ENCODE measurements at places on chromosomes 1 and 21. TPM values are rescaled to one million over a fixed set of nuclear protein-coding genes. Genes with fewer than 3 reads are reported as not detected.

- no peak overlapping the region for H3K27ac ChIP-seq
- H3K4me1 ChIP-seq, result peaks cover 34% of the 10 kb centered on the region
- DNase-seq, result no peak
- H3K27me3 ChIP-seq, result no peaks in the 10 kb centered on the region
These were observed 7.1 kb upstream of the FAM131C start for GRCh38 chr1:16080422-16081150.

AADACL3 gene
- total RNA-seq, result not detected

DNA sequence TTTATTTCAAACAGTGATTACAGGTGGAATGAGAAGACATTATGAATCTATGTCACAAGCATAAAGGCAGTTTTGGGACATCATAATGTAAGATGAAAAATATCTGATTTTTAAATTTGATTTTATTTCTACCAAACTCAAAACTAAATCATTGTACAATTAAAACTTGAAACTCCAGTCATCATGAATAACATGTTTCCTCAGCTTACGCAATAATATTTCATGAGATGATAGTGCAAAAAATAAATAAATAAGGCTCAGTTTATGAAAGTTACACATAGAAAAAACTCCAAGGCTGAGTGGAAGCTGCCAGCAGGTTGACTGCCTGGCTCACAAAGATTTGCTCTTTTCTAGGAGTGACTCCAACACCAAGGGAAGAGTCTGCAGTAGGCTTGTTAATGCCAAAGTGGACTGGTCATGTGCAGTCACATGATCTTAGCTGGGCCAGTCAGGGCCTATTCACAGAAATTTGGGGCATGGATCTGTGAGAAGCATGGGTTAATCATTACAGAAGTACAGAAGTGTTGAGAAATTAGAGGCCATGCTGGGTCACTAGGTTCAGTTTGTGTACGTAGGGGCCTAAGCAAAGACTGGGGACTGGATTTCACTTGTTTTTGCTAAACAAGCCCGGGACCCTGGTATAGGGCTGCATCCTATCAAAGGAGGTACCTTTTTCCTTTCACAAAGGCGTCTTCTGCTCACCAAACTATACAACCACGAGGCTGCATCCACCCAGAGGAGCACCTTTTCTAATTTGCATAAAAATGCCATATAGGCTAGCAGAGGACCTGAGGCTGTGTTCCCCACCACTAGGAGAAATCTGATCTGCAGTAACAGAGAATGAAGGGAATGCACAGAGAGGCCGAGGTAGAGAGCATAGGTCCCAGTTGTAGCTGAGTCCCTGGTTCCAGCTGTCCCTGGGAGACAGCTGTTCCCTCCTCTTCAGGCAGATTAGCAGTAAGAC lies 4.9 kb upstream of the ABCA4 start:
- no peak overlapping the region for H3K27ac ChIP-seq
- no peak for DNase-seq
- peaks cover 2% of the 10 kb centered on the region for H3K36me3 ChIP-seq
- no peak overlapping the region for H3K4me3 ChIP-seq
- H3K27me3 ChIP-seq, result no peaks in the 10 kb centered on the region

UBL4B gene
- total RNA-seq, result not detected

ITLN2 gene
- not detected for total RNA-seq

- H3K27ac ChIP-seq, result no peak overlapping the region
- no peak for DNase-seq
- no peak overlapping the region for H3K4me3 ChIP-seq
- no peaks in the 10 kb centered on the region for H3K4me1 ChIP-seq
These were observed 18.9 kb upstream of the MCOLN2 start for GRCh38 chr1:85015826-85016225.

- peaks cover 8% of the 10 kb centered on the region for H3K4me1 ChIP-seq
- H3K27ac ChIP-seq, result no peak overlapping the region
- no peak for DNase-seq
- peaks cover 14% of the 10 kb centered on the region for H3K36me3 ChIP-seq
- H3K27me3 ChIP-seq, result no peaks in the 10 kb centered on the region
These were observed 15.4 kb downstream of the MPZL1 start for GRCh38 chr1:167737169-167737568.

GRCh38 chr1:67150931-67151330 lies 15.3 kb upstream of the IL23R start:
- peaks cover 5% of the 10 kb centered on the region for H3K4me1 ChIP-seq
- DNase-seq, result no peak
- no peaks in the 10 kb centered on the region for H3K36me3 ChIP-seq
- H3K27me3 ChIP-seq, result peaks cover 53% of the 10 kb centered on the region

DNA sequence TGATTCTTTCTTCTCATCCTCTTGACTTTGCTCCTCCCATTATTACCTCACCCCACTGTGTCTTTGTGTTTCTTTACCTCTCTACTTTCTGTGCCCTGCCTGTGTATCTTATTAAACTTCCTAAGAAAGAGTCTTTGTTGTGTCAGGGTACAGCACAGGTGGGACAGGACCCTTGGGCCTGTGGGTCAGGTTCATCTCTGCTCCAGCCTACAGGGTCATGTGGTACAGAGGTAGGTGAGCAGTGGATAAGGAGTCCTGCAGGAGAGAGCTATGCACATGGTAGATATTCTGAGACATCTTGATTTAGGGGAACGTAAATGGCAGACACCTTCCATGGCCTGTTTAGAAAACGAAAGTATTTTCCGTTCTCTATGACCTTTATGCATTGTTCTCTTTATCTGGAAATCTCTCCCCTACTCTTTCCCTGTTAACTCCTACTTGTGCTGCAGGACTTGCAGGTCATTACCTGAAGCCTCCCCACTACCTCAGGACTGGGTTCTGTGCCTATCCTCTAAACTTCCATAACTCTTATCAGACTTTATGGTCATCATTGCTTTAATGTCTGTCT lies 9.9 kb downstream of the GIPC2 start:
- H3K36me3 ChIP-seq, result no peaks in the 10 kb centered on the region
- peaks cover 10% of the 10 kb centered on the region for H3K4me1 ChIP-seq
- no peak overlapping the region for H3K4me3 ChIP-seq
- DNase-seq, result no peak
- H3K27ac ChIP-seq, result no peak overlapping the region

GRCh38 chr1:34774957-34775356 lies 6.1 kb upstream of the GJB3 start:
- DNase-seq, result no peak
- H3K27ac ChIP-seq, result no peak overlapping the region
- no peak overlapping the region for H3K4me3 ChIP-seq
- no peaks in the 10 kb centered on the region for H3K36me3 ChIP-seq
- no peaks in the 10 kb centered on the region for H3K4me1 ChIP-seq

- H3K36me3 ChIP-seq, result no peaks in the 10 kb centered on the region
- no peak overlapping the region for H3K4me3 ChIP-seq
- H3K4me1 ChIP-seq, result peaks cover 17% of the 10 kb centered on the region
- no peak for DNase-seq
- no peak overlapping the region for H3K27ac ChIP-seq
These were observed 231.1 kb upstream of the SGIP1 start for GRCh38 chr1:66302815-66303214.

GRCh38 chr1:205162301-205162700 lies 40.5 kb upstream of the RBBP5 start:
- no peak for DNase-seq
- peaks cover 55% of the 10 kb centered on the region for H3K36me3 ChIP-seq
- no peak overlapping the region for H3K4me3 ChIP-seq
- H3K4me1 ChIP-seq, result peaks cover 16% of the 10 kb centered on the region
- peak overlapping the region; percentile 70 for H3K27ac ChIP-seq

GPATCH2 gene
- total RNA-seq, result 14.9 TPM

DNA sequence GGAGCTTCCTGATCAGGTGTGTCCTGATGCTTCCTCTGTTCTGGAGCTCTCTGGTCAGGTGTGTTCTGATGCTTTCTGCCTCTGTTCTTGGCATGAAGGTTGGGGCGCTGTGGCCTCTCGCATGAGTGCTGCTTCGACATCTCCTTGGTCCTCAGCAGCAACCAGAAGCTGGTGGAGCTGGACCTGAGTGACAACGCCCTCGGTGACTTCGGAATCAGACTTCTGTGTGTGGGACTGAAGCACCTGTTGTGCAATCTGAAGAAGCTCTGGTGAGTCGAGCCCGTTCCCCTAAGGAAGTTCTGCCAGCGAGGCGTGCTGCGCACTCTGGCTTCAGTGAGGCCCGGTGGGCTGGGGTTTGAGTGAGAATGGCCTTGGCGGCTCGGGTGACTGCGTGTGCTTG lies 18.0 kb downstream of the NLRP3 start:
- H3K27ac ChIP-seq, result no peak overlapping the region
- no peak for DNase-seq
- H3K4me1 ChIP-seq, result no peaks in the 10 kb centered on the region
- H3K36me3 ChIP-seq, result no peaks in the 10 kb centered on the region
- peaks cover 10% of the 10 kb centered on the region for H3K27me3 ChIP-seq
- no peak overlapping the region for H3K4me3 ChIP-seq

GRCh38 chr1:201877877-201878401 lies 10.8 kb upstream of the SHISA4 start:
- H3K27me3 ChIP-seq, result no peaks in the 10 kb centered on the region
- H3K27ac ChIP-seq, result no peak overlapping the region
- H3K36me3 ChIP-seq, result peaks cover 17% of the 10 kb centered on the region

DNA sequence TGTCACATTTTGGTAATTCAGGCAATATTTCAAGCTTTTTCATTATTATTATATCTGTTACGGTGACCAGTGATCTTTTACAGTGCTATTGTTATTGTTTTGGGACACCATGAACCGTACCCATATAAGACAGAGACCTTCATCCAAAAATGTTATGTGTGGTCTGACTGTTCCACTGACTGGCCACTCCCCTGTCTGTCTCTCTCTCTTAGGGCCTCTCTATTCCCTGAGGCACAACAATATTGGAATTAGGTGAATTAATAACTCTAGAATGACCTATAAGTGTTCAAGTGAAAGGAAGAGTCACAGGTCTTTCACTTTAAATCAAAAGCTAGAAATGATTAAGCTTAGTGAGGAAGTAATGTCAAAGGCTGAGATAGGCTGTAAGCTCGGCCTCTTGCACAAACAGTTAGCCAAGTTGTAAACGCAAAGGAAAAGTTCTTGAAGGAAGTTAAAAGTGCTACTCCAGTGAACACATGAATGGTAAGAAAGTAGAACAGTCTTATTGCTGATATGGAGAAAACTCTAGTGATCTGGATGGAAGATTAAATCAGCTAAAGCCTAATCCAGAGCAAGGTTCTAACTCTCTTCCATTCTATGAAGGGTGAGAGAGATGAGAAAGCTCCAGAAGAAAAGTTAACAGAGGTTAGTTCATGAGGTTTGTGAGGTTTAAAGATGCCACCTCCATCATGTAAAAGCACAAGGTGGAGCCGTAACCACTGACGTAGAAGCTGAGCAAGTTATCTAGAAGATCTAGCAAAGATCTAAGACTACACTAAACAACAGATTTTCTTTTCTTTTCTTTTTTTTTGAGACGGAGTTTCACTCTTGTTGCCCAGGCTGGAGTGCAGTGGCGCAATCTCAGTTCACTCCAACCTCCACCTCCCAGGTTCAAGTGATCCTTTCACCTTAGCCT lies 19.7 kb upstream of the DIPK1A start:
- peaks cover 26% of the 10 kb centered on the region for H3K27me3 ChIP-seq
- H3K4me3 ChIP-seq, result no peak overlapping the region
- DNase-seq, result no peak

DNA sequence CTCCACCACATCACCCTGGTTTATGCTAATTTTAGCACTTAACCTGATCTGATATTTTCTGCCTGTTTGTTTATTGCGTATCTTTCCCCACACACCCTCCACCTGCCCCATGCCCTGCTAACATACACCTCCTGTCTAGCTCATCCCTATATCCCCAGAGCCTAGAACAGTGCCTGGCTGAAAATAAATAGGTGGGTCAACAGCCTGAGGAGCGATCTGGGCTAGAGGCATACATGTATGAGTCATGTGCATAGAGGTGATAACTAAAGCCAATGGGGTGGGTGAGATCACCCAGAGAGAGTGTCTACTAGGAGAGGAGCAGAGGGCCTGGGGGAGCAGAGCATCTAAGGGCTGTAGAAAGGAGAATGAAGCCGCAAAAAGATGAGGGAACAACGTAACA lies 2.7 kb downstream of the HTR1D start:
- peaks cover 3% of the 10 kb centered on the region for H3K27me3 ChIP-seq
- H3K4me1 ChIP-seq, result peaks cover 13% of the 10 kb centered on the region
- peaks cover 2% of the 10 kb centered on the region for H3K36me3 ChIP-seq
- no peak overlapping the region for H3K27ac ChIP-seq

GRCh38 chr1:68820151-68820550 lies 323.3 kb upstream of the DEPDC1 start:
- H3K27me3 ChIP-seq, result no peaks in the 10 kb centered on the region
- no peak overlapping the region for H3K4me3 ChIP-seq
- no peaks in the 10 kb centered on the region for H3K36me3 ChIP-seq
- H3K4me1 ChIP-seq, result no peaks in the 10 kb centered on the region
- DNase-seq, result no peak

ATAD3C gene
- total RNA-seq, result 0.44 TPM

- H3K4me1 ChIP-seq, result no peaks in the 10 kb centered on the region
- H3K27me3 ChIP-seq, result no peaks in the 10 kb centered on the region
- no peak overlapping the region for H3K27ac ChIP-seq
- peaks cover 11% of the 10 kb centered on the region for H3K36me3 ChIP-seq
- no peak overlapping the region for H3K4me3 ChIP-seq
These were observed 170.3 kb downstream of the GREM2 start for GRCh38 chr1:240441669-240442068.

GRCh38 chr1:7121622-7121988 lies 336.4 kb downstream of the CAMTA1 start:
- no peaks in the 10 kb centered on the region for H3K27me3 ChIP-seq
- no peak overlapping the region for H3K4me3 ChIP-seq
- no peak for DNase-seq
- peaks cover 13% of the 10 kb centered on the region for H3K4me1 ChIP-seq
- no peak overlapping the region for H3K27ac ChIP-seq

Measured in osteocyte (in vitro differentiated cells).